ENCODE measurements at places on chromosomes 5 and 9.

GRCh38 chr5:117082977-117083376 lies 508.4 kb upstream of the SEMA6A start:
- DNase-seq, result no peak

DNA sequence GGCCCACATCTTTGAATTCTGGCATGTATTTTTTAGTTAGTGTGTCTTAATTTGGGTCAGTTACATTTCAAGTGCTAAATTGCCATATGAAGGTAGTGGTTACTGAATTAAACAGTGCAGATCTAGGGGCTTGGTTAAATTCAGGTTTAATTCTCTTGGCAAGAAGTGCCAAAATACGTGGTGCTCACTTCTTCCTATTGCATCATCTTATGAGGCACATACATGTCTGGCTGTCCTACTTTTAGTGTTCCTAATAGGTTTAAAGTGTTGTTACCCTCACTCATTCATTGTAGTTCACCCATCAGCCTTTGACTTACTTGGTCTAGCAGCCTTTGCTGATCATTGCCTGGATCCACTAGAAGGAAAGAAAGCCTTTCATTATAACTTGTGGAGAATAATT lies 59.5 kb downstream of the RPS6 start:
- DNase-seq, result no peak

DNA sequence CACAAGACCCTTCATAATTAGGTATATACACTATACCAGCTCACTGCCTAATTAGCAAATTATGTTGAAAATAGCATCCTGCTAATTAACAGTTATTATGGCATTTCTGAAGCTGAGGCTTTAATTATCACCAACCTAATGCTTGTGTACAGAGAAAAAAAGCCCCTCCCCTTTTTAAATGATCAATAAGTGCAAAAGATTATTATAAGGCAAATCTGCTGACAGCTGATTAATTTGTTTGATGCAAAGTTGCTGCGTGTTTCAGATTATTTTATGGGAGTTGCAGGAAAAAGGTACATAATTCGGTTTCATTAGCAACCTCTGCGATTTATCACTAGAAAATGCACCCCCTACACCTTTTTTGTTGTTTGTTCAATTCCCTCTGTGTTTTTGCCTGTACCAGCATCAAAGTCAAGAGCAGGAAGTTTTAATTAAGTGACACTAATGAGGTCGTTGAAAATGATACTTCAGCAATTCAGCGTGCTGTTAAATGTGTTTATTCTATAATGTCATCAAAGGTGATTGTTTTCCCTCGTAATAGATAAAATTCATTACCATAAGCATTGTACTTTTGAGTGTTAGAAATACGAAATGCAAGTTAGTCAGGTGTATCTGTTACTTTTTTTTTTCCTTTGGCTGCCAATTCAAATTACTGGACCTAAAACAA lies 170.0 kb downstream of the EBF1 start:
- no peak for DNase-seq

DNA sequence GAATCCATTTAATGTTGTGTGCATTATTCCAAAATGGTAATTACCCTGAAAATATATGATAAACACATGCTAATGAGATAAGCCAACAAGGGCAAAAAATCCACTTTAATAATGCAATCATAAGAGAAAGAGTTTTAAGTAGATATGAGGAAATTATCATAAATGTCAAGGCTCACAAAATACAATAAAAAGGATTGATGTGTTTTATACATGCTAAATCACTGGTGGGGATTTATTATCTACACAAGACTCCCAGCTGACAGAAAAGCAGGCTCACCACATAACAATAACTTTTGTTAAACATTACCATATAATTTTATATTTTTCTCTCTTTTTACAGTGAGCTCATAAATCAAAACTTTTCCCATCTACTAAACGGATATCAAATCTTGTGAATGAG lies 306.2 kb upstream of the GRAMD2B start:
- no peak for DNase-seq

DNA sequence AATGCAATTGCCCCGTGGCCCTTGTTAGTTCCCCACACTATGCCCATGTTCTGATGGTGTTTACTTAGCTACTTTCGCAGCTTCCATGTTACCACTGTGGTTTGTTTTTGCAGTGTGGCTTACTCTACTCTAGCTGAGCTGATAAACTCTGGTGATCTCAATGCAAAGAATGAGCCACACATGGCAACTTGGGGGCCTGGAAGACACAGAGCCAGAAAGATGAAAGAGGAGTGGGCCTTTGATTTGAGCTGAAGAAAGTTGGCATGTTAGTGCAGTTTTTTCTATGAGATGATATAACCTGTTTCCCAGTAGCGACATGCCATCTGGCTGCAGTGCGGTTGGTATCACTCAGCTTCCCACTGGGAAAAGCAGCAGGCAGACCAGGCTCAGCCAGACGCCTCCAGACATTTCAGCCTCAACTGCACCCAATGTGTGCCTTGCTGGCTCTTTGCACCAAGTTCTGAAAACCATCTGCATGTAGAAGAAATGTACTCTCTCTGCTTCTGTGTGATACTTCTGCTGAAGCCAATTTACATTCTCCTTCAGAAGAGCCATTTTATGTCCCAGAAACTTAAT lies 329.4 kb downstream of the ARHGEF28 start:
- DNase-seq, result no peak

DNA sequence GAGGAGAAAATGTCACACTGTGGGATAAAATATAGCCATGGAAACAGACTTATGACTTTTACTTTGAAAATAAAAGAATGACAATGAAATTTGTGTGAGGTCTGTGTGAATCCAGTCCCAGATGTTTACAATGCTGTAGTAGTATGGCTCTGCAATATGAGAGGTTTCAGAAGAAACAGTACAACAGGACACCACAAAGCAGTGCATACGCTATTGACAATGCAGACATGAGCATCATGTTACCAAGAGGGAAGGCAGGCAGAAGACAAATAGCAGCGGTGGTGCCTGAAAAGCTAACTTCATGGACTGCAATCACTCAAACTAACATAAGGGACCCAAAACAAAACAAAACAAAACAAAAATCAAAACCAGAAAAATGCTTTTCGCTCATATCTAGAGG lies 1.8 kb downstream of the FGF10 start:
- no peak for DNase-seq

GRCh38 chr5:174624733-174625522 lies 99.5 kb upstream of the MSX2 start:
- no peak for DNase-seq

- no peak for DNase-seq
Measured at GRCh38 chr9:132732326-132733259, 62.3 kb downstream of the GTF3C4 start.

DNA sequence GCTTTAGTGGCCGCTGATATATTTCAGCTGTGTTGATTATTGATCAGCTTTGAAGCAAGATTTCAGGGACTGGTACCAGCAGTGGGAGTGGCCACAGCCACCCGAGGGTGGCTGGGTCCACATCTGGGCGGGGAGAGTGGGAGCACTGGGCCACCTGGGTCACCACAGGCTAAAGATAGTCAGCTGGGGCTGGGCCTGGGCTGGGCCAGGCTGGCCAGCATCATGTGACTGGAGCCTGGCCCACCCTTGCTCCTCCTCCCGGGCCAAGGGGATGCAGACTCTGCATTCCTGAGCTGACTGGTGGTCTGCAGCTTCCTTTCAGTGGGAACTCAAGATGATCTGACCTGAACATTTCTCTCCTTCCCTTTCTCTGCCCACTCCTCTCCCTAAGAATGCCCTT lies 27.1 kb downstream of the LARP1 start:
- no peak for DNase-seq

DNA sequence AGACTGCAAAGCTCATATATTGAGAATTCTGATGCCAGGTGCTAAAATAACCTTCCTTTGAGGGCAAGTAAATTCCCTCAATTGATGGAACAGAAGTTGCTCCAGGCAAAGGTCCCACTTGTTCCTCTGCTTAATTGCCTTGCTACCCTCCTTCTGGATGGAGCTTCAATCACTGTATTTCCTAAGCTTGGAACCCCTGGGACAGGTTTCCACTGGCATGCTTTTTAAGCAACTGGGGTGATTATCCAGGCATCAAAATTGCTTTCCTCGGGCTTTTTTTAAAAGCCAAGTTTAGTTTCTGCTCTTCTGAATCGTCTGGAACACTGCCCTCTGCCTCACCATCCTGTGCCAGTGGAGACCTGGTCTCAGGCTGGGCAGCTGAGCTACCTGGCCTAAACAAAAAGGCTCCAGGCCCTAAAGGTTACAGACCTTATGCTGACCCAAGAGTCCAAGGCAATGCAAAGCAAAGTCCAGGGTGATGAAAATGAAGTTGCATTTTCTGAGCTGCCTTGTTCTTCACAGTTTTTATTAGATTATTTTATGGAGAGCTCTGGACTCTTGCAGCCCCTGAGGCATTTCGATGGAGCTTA lies 167.9 kb upstream of the CD180 start:
- no peak for DNase-seq

- no peak for DNase-seq
Measured at GRCh38 chr5:79795764-79796398, 106.2 kb downstream of the CMYA5 start.

- no peak for DNase-seq
Measured at GRCh38 chr5:30676223-30676840, 517.2 kb upstream of the CDH6 start.

DNA sequence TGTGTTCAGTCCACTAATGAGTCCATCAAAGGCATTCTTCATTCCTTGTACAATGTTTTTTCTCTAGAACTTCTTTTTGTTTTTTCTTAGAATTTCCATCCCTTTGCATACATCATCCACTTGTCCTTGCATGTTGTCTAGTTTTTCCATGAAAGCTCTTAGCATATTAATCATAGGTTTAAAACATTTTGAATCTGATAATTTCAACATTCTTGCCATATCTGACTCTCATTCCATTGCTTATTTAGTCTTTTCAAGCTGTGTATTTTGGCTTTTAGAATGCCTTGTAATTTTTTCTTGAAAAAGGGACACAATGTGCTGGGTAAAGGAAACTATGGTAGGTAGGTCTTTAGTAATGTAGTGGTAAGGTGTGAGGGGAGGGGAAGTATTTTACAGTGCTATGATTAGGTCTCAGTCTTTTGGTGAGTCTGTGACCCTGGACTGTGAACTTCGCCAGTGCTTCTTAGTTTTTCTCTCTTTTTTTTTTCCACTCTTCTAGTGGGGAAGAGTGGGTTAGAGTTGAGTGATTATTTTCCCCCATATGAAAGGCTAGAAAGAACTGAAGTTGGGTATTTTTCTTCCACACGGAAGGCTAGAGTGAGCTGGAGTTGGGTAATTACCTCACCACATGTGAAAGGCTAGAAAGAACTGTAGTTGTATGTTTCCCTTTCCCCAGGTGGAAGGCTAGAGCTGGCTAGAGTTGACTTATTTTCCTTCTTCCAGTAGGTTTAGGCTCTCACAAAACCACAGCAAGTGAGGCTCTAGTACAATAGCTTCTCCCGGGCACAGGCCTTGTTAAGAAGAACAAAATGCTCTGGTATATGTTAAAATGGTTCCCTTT lies 172.1 kb downstream of the SNX18 start:
- no peak for DNase-seq

DNA sequence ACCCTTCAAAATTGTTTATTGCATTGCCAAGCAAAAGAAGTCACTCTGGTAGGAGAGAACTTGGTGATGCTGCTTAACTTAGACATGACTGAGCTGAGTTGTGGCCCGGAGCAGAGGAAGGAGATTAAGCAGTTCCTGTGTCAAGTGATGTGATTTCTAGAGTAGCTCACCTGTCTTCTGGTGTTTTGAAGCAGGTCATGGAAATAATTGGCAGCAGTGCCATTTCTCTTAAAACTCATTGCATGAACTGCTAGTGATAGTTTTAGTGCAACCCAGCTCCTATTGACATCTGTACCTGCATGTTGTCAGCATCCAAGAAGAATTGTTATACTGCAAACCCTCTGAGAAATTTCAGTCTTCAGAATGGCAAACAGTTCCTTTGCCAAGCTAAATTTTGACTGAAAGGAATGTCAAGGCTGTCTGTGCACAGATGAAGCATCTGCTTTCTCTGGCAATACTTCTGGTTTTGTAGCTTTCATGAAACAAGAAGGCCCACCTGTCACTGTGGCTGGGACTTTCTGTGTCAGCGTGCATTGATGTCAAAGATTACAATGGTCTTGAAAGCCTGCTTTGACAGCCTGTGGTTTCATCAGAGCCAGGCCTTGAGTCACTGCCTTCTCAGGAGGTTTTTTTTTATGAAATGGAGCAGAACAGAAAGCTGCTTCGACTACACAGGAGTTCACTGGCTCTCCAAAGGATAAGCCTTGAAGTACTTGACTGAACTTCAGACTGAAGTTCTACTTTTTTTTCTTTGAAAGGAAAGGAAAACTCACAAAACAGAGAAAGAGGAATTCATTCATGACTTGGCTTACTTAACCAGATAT lies 90.6 kb downstream of the RALGPS1 start:
- peak; percentile 72 for DNase-seq

DNA sequence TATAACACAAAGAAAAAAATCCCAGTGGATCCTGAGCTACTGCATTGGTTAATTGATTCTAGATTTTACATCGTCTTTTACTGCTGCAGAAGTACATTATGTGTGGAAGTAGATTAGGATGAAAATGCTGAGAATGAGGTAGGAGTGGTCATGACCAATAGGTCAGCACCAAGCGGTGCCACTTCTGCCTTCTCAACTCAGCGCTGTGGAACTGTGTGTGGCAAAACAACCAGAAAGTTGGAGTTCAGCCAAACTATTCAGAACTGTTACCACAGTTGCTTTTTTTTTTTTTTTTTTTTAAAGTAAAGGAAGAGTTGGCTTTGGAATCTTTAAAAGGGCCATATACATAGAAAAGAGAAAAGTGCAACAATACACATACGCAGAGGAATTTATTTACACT lies 24.2 kb downstream of the POU5F2 start:
- no peak for DNase-seq

- DNase-seq, result no peak
Measured at GRCh38 chr9:123629531-123629930, 273.5 kb downstream of the CRB2 start.

DNA sequence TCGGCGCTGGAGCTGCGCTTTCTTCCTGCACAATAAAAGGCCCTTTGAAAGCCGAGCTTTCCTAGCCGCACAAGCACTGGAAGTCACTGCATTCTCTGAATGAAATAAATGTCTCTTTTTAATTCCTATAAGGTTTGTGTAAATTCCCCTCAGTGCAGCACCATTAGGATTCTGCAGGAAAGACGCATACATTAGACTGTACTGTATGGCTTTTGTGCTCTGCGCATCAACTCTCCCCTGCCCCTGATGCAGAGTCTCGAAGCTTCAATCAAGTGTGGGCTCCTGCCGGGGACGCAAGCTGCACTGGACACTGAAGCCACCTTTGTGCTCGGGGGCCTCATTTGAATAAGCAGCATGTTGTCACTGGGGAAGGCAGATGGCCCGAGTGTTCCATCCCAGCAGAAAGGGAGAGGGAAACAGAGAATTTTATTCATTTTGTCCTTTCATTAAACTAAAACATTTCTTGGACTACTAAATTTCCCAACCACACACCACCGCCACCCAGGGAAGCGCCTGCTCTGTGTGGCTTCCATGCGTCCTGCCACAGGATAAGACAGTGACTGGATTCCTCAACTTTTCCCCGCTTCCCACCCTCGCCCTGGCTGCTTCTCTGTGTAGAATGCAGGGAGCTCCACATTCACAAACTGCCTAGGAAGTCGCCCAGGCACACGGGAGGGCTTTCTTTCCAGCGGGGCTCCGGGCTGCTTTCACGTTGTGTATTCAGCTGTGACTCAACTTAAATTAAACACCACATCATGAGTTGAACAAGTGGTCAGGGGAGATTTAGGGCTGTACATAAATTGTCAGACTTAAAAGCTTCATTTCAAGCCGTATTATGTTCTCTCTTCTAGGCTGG lies 635.4 kb downstream of the IRX1 start:
- no peak for DNase-seq

- no peak for DNase-seq
Measured at GRCh38 chr5:21654556-21654955, 1198.6 kb downstream of the CDH12 start.
